Mesenchymal stem cell (in vitro differentiated cells and primary cell): ENCODE measurements at places on chromosomes 5 and 9.

DNA sequence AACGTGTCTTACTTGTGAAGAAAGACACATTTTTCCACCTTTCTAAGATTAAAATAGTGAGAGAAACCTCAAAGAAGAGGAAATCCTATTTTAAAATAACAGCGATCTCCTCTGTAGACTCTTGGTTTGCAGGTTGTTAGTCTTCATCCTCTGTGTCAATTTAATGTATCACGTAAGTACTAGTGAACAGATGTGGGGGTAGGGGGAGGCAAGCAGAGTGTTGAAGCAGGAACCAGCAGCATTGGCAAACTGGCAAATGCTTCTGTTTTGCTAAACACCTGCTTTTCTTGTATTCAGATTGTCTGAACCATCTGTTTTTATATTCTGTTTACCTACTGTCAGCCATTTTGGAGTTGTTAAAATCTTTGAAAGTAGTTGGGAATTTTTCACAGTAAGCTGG, 159.3 kb upstream of the TLX3 start:
- no peak for DNase-seq
- no peak overlapping the region for H3K4me3 ChIP-seq
- H3K27me3 ChIP-seq: no peaks in the 10 kb centered on the region
- H3K4me1 ChIP-seq: no peaks in the 10 kb centered on the region
- no peak overlapping the region for H3K27ac ChIP-seq

DNA sequence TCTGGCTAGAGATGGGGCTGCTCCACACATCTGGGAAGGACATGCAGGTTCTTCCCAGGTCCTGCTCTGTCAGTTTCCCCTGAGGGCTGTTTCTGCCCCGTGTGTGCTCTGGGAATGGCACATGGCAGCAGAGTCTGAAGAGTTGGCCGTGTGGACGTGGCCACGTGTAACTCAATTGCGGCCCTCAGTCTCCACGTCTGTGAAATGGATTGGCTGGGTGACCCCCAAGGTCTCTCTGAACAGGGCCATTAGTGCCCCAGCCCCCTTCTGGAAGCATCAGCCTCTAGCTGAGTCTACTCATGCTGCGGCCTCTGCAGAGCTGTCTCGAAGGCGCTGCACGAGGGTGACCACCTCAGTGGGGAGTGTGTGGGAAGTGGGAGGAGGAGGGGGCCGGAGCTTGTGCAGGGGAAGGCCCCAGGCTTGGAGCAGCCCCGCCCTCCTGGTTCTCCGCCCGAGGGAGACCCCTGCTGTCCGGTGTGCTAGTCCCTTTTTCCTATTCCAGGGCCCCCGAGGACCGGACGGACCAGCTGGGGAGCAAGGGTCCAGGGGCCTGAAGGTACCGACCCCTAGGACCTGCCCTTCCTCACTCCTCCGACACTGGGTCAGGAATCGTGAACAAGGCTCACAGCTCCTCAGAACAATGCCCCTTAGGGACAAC, 58.9 kb upstream of the ORM1 start:
- peaks cover 83% of the 10 kb centered on the region for H3K36me3 ChIP-seq
- H3K4me1 ChIP-seq: peaks cover 15% of the 10 kb centered on the region
- peak; percentile 26 for DNase-seq
- no peak overlapping the region for H3K27ac ChIP-seq
- no peak overlapping the region for H3K4me3 ChIP-seq

GRCh38 chr5:43648499-43649124, 45.6 kb downstream of the NNT start:
- DNase-seq: no peak
- peaks cover 54% of the 10 kb centered on the region for H3K36me3 ChIP-seq
- H3K4me1 ChIP-seq: peaks cover 5% of the 10 kb centered on the region
- H3K27ac ChIP-seq: peak overlapping the region; percentile 30
- H3K27me3 ChIP-seq: no peaks in the 10 kb centered on the region

- peak; percentile 99 for DNase-seq
- no peaks in the 10 kb centered on the region for H3K27me3 ChIP-seq
- H3K4me3 ChIP-seq: peak overlapping the region; percentile 57
- no peak overlapping the region for H3K27ac ChIP-seq
- H3K36me3 ChIP-seq: no peaks in the 10 kb centered on the region
- H3K4me1 ChIP-seq: peaks cover 10% of the 10 kb centered on the region
Observed at GRCh38 chr9:70480405-70480980, 66.0 kb upstream of the KLF9 start.

DNA sequence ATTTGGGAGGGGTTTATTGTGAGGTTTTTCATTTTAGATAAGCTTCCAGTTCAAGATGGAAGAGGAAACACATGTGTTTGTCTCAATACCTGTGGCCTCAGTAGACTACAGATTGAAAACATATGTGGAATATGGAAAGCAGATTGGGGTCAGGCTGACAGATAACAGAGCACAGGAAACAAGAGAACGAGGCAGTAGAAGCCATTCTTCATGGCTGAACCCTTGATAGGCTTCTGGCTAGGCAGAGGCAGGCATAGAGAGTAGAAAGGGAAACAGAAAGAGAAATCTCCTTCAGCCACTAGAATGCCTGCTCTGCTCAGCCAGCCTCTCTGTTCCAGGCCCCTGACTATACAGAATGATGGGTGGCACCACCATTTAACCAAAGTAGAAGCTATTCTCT, 152.5 kb downstream of the MUSK start:
- no peak overlapping the region for H3K27ac ChIP-seq
- no peaks in the 10 kb centered on the region for H3K4me1 ChIP-seq
- no peaks in the 10 kb centered on the region for H3K36me3 ChIP-seq
- DNase-seq: no peak
- H3K4me3 ChIP-seq: peak overlapping the region; percentile 2

DNA sequence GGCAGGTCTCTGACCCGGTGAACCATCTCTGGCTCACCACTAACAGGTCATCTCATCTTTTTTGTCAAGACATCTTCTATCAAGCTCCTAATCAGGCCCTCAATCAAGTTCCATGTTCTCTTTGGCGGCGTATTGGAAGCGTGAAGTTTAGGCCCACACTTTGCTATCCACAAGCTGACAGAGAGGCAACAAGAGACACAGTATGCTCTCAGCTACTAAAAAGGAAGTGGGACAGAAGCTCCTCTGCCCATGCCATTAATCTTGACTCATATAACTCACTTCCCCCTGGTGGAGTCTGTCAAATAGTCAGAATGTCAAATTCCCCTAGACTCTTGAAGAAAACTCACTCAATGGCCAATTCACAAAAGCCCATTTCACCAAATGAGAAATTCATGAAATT, 77.6 kb upstream of the TMC1 start:
- DNase-seq: peak; percentile 49
- H3K27ac ChIP-seq: peak overlapping the region; percentile 24
- H3K4me3 ChIP-seq: no peak overlapping the region
- H3K36me3 ChIP-seq: no peaks in the 10 kb centered on the region

DNA sequence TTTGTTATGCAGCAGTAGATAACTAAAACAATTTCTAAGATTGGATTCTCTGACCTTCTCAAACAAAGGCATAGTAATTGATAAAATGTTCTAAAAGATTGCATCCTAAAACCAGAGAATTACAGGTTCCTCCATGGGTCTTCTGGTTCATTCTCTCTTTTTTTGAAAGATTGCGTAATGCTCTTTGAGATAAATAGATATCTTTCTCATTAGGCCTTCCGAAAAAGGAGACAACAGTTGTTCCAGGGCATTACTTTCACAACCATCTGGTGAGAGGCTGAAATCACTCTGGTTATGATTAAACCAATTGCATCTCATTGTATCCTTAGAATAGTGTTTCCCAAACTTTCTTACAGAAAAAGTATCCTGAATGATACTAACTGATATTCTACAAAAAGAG, 174.7 kb upstream of the NREP start:
- no peaks in the 10 kb centered on the region for H3K27me3 ChIP-seq
- no peak for DNase-seq
- no peaks in the 10 kb centered on the region for H3K36me3 ChIP-seq
- no peak overlapping the region for H3K4me3 ChIP-seq

GRCh38 chr9:135487281-135488012, 7.9 kb downstream of the PPP1R26 start:
- H3K27me3 ChIP-seq: no peaks in the 10 kb centered on the region
- H3K27ac ChIP-seq: no peak overlapping the region
- no peak for DNase-seq

- no peak overlapping the region for H3K4me3 ChIP-seq
- no peaks in the 10 kb centered on the region for H3K4me1 ChIP-seq
- H3K36me3 ChIP-seq: no peaks in the 10 kb centered on the region
- no peak overlapping the region for H3K27ac ChIP-seq
Observed at GRCh38 chr5:147639321-147639720, 129.5 kb upstream of the DPYSL3 start.

GRCh38 chr5:65828022-65828896, 98.1 kb upstream of the ERBIN start:
- H3K27me3 ChIP-seq: no peaks in the 10 kb centered on the region
- no peak overlapping the region for H3K27ac ChIP-seq
- H3K36me3 ChIP-seq: no peaks in the 10 kb centered on the region
- H3K4me3 ChIP-seq: peak overlapping the region; percentile 60
- DNase-seq: no peak

DNA sequence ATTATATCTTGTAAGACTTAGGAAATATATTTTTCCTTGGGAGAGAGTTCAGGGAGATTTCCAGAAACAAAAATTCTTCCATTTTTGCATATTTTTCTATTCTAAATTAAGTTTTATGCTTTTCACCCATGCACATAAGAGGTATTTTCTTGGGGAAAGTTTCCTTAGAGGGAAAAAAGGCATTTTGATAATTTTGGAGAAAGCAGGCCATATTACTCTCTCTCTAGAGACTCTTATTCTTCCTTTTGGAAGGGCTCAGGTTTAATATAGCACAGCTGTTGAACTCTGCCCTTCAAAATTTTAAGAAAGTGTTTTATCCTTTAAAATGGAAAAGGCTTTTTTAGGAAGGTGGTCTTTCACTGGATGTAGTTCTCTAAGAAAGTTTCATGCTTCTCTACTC, 8.0 kb downstream of the NDUFS4 start:
- H3K27ac ChIP-seq: no peak overlapping the region
- no peak for DNase-seq
- no peaks in the 10 kb centered on the region for H3K27me3 ChIP-seq
- no peak overlapping the region for H3K4me3 ChIP-seq

GRCh38 chr5:175824676-175825075, 46.7 kb upstream of the CPLX2 start:
- H3K27ac ChIP-seq: no peak overlapping the region
- no peaks in the 10 kb centered on the region for H3K4me1 ChIP-seq
- no peak overlapping the region for H3K4me3 ChIP-seq
- no peak for DNase-seq
- no peaks in the 10 kb centered on the region for H3K36me3 ChIP-seq

GRCh38 chr9:4430432-4431261, 59.6 kb upstream of the SLC1A1 start:
- H3K27ac ChIP-seq: no peak overlapping the region
- no peaks in the 10 kb centered on the region for H3K27me3 ChIP-seq
- no peaks in the 10 kb centered on the region for H3K36me3 ChIP-seq
- no peak overlapping the region for H3K4me3 ChIP-seq

DNA sequence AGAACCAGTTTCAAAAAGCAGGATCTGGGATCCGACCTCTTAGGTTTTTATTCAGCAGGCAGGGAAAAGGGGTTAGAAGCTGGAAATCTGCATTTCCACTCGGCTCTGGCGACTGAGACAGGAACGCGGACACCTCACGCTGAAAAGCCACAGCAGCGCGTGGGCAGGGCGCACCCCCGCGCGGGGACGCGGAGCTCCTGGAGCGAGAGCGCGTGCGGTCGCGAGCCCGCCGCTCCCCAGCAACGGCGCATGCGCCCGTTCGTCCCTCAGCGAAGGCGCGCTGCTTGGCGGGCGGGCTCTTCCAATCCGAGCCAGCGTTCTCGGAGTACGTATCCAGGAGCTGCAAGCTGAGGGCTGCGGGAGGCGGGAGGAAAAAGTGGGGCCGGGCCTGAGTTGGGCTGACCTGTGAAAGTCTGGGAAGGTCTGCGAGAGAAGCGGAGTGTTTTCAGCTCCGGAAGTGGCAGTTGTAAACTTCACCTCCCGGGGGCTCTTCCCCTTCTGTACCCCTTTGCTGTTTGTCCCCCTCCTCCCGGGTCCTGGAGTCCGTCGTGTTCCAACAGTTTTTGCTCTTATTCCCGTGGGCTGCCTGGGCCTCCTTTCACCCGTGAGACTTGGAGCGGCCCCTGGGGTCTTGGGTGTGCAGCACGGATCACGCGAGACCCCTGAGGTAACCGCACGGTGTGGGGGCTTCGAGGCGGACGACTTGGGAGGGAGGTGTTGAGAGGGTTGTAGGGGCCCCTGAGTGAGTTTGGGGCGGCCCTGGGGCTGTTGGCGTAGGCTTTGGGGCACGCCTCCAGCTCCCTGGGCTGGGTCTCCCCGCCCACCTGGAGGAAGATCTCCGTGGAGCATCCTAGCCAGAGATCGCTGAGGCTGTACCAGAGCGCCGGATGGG, at the start of gene CCDC171:
CCDC171 (plus strand) TSS at position 408 of the 892 bp plus-strand sequence. CDS start 11,046 bp downstream, outside the sequence.
- peak within 1 kb of the TSS; percentile 72 for H3K4me3 ChIP-seq
- H3K4me1 ChIP-seq: no peaks in the 10 kb centered on the region
- peak within 1 kb of the TSS; percentile 85 for H3K27ac ChIP-seq
- DNase-seq: peak; percentile 95
- no peaks in the 10 kb centered on the region for H3K27me3 ChIP-seq

GRCh38 chr9:7003861-7004260, 246.1 kb downstream of the KDM4C start:
- H3K27ac ChIP-seq: no peak overlapping the region
- H3K4me1 ChIP-seq: no peaks in the 10 kb centered on the region
- H3K36me3 ChIP-seq: peaks cover 11% of the 10 kb centered on the region
- no peak for DNase-seq
- no peak overlapping the region for H3K4me3 ChIP-seq

- H3K4me1 ChIP-seq: peaks cover 3% of the 10 kb centered on the region
- H3K36me3 ChIP-seq: no peaks in the 10 kb centered on the region
- no peak overlapping the region for H3K27ac ChIP-seq
- H3K4me3 ChIP-seq: no peak overlapping the region
- DNase-seq: no peak
Observed at GRCh38 chr5:124801551-124801950, 55.1 kb upstream of the ZNF608 start.

DNA sequence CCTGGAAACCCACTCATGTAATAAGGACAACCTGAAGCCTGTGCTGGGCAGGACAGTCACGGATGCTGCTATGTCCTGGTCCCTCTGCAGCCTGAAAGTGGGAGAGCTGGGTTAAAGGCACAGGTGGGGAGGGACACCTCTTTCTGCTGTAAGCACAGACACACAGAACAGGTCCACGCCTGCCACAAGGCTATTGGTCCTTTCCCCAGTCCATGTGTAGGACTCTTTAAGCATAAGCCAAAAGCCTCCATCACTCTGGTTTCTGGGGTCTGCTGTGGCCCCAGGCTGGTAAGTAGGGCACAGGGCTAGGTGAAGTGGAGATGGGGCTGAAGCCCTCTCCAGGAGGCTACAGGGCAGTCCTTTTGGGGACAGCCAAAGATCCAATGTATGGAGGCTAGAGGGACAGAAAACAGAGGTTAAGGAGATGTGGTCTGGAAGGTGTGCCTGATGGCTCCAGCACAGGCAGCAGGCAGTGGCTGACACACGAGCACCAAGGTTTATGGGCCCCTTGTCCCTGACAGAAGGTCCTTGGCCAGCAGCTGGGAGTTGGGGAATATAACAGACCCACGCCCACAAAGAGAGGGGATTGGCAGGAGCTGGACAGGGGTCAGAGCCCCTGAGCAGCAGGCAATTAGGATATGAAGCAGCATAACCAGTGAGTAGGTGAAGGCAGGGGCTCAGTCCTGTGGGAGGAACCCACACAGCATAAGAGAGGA, 203.6 kb upstream of the MVB12B start:
- H3K4me1 ChIP-seq: no peaks in the 10 kb centered on the region
- H3K27ac ChIP-seq: no peak overlapping the region
- no peaks in the 10 kb centered on the region for H3K36me3 ChIP-seq
- H3K4me3 ChIP-seq: no peak overlapping the region
- no peak for DNase-seq

- no peak for DNase-seq
- H3K27me3 ChIP-seq: no peaks in the 10 kb centered on the region
- no peak overlapping the region for H3K27ac ChIP-seq
- H3K36me3 ChIP-seq: no peaks in the 10 kb centered on the region
Observed at GRCh38 chr5:5423586-5423985, 1.1 kb downstream of the ICE1 start.
